ENCODE measurements at places on chromosomes 7 and 10.

- DNase-seq: no peak
These were observed 131.8 kb upstream of the TRIM24 start for GRCh38 chr7:138328215-138328614.

DNA sequence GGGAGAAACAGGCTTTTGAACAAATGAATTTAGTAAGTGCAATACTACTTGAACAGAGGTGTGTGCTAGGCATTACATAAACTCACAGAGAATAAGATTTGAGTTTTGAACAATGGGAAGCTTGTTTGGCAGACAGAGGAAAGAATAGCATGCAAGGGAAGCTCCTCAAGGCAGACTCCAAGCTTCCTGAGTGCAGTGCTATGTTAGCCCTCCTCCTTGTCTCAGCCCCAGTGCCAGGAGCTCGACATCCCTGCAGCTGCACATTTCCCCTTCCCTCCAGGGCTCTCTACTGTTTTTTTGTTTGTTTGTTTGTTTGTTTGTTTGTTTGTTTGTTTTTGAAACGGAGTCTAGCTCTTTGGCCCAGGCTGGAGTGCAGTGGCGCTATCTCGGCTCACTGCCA, 237.5 kb downstream of the IPMK start:
- no peak for DNase-seq

DNA sequence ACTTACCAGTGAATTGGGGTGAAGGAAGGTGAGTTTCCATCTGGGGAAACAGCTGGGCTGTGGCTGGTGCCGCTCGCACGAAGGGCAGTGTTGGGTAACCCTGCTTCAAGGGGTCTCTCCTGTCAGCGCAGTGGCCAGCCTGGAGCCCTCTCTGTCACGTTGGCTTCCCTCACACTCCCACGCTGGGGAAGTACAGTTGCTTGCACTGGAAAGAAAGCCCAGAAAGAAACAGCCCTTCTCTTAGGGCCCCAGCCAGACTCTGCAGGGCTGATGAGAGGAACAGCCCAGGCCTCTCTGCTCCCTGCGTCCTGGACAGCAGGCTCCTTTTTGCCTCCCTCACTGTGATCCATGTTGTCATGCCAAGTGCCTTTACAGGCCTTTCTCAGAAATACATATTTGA, 40.3 kb upstream of the TRIM8 start:
- no peak for DNase-seq

DNA sequence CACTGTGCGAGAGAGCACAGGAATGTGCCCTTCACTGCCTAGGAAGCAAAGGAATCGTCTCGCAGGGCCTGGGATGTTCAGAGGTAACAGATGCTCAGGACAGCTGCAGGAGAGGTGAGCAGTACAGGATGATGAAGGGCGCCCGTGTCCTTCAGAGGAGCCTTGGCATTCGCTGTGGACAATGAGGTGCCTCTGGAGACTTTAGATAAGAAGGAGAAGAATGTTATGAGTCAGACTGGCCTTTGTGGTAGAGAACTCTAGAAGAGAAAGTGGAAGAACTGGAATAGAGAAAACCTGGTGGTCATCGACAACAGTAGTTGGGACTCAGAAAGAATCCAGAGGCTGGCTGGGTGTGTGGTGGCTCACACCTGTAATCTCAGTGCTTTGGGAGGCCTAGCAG, 64.4 kb upstream of the LEP start:
- no peak for DNase-seq

DNA sequence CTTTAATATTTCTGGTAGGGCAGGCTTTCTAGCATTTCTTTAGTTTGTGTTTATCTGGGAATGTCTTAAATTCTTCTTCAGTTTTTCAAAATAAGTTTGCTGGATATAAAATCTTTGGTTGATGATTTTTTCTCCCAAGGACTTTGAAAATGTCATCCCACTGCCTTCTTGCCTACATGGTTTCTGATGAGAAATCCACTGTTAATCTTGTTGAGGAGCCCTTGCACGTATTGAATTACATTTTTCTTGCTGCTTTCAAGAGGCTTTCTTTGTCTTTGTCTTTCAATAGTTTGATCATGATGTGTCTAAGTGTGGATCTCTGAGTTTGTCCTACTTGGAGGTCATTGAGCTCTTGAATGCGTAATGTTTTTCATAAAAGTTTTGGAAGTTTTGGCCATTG, 66.0 kb downstream of the CASD1 start:
- no peak for DNase-seq

GRCh38 chr7:116210345-116211005, at the start of gene TES:
TES (plus strand) TSS chr7:116210539; CDS start chr7:116210708, 169 bp downstream.
- no peak for DNase-seq

- DNase-seq: no peak
These were observed 73.3 kb downstream of the CHST15 start for GRCh38 chr10:124019886-124020797.

DNA sequence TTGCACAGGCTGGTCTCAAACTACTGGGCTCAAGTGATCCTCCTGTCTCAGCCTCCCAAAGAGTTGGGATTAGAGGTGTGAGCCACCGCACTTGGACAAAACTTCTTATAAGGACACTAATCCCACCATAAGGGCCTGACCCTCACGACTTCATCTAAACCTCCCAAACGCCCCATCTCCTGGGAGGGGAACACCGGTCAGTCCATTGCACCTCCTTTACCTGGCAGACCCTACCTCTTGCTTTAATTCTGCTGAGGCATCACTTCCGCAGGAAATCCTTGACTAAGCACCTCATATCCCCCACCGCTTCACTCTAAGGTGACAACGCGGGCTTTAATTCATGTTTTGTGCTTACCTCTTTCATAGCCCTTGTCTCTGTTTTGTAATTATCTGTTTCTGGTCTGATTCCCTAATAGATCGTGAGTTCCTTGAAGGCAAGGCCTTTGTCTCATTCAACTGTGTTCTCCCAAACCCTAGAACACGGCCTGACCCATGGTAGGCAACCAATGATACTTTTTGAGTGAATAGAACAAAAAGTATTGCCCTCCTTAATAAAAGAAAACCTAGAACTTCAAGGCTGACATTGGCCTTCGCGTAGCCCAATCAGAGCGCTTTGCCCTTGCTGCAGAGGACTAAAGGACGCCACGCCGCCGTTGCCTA, 481 bp upstream of the ZNF862 start:
- DNase-seq: no peak

- DNase-seq: peak; percentile 77
These were observed 41.4 kb upstream of the SGCE start for GRCh38 chr7:94697035-94697974.

DNA sequence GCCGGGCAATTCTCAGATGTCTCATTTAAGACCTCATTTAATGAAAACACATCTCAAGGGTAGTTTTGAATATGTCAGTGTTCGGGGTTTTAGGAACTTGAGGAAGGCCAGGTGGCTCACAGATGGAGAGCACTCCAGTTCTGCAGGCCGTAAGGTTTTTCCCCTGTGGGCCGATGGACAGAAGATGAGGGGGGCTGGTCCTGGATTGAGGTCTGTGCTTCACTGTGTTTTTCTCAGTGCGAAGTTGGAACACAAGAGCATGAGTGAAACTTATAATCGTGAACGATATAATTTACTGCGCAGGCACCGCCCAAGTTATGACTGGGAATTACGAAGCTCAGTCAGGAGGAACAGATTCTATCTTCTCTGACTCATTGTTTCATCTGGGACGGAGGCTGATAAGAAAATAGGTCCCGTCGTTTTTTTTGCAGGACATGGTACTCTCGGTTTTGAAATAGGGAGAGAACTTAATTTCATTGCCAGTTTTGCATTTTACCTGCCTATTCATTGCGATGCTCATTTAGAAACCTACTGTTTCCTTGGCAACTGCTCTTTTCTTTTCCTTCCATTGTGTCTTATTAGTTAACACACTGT, 591.0 kb upstream of the PFKP start:
- no peak for DNase-seq

DNA sequence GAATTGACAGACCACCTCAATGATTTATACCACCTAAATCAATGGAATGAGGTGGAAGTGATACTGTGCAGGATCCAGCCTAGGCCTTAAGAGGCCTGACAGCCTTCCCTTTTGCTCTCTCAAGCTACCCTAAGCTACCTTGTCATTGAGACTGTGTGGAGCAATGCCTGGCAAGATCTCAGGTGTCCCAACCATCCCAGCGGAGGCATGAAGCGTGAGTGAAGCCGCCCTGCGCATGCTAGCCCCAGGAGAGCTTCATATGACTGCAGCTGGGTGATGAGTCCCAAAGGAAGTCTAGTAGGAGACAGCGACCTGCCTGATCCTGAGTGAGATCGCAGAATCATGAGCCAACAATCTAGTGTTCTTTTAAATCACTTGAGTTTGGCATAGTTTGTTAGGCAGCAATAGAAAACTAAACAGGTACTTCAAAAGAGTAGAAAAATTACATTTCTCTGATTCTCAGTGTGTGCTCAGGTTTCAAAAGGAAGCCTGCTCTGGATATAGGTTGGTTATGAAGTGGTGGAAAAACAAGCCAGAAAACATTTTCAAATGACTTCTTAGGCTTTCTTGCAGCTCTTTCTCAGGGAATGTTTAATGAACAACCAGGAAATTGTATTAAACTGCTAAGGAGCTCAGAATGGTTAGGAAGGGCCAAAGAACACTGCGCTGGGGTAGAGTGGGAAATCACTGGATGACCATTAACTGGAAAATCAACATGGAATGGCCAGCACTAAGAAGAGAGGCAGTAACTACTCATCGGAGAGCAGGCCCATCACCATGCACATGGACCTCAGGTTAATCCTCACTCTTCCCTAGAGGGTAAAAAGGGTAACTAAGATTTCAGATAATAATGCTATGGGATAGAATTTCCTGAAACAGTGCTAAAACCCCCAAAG, 535.2 kb downstream of the PHTF2 start:
- DNase-seq: no peak

DNA sequence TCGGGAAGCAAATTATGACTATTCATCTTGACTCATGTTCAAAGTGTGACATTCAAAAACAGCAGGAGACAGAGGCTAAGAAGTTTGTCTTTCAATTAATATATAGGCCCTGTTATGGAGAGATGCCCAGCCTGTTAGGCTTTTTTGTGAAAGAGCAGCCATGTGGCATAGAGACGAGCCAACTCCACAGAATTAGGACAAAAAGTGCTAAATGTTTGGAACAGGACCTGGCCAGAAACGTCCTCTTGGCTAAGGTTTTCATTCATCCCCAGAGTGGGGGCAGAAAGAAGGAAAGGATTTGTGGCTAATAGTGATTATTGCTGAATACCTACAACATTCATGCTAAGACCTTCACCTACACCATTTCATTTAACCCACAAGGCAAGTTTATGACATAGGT, 324.7 kb upstream of the NPVF start:
- no peak for DNase-seq

DNA sequence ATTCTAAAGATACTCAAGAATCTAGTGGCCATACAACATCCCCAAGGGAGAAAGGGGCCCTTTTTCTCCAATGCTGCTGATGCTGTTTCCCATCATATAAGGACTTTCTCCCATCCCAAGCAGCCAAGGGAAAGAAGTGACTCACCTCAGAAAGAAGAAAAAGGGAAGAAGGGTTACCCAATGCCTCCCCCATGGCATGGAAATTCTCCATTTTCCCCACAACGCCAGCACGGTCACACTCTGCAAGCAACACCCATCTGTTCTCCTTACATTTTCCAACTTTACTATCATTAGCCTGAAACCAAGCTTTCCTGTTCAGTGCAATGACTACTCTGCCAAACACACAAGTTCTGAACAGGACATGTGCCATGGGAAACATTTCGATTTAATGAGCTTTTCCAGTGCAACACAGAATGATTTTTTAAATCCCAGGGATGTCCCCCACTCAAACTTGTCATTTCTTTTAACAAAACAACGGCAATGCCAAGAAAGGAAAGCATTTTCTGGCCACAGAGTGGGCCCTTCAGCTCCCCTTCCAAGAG, 67.9 kb downstream of the PTPRN2 start:
- DNase-seq: no peak
